GM18507 (cell line): ENCODE measurements at places on chromosomes 1 and 21.

- DNase-seq, result no peak
Observed at GRCh38 chr1:23588749-23589548, 29.6 kb upstream of the ID3 start.

DNA sequence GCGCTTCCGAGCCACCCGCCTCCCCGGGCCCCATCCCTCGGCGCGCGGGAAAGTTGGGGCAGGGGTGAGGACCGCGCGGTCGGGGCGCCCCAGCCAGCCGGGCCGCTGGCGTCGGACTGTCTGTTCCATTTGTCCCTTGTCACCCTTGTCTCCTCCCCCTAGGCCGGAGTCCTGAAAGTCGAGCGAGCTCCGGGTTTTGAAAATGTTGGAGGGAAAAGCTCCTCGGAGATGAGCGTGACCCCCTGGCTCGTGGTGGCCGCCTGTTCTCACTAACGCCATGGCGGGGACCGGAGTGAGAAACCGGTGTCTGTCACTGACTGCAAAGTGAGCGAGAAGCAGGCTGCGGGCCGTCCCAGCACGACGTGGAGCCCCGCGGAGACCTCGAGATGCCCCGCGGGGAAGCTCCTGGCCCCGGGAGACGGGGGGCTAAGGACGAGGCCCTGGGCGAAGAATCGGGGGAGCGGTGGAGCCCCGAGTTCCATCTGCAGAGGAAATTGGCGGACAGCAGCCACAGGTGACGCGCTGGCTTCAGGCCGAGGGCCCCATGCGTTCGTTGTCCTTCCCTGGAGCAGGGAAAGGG is 491 bp downstream of the PER3 start:
- DNase-seq, result no peak

DNA sequence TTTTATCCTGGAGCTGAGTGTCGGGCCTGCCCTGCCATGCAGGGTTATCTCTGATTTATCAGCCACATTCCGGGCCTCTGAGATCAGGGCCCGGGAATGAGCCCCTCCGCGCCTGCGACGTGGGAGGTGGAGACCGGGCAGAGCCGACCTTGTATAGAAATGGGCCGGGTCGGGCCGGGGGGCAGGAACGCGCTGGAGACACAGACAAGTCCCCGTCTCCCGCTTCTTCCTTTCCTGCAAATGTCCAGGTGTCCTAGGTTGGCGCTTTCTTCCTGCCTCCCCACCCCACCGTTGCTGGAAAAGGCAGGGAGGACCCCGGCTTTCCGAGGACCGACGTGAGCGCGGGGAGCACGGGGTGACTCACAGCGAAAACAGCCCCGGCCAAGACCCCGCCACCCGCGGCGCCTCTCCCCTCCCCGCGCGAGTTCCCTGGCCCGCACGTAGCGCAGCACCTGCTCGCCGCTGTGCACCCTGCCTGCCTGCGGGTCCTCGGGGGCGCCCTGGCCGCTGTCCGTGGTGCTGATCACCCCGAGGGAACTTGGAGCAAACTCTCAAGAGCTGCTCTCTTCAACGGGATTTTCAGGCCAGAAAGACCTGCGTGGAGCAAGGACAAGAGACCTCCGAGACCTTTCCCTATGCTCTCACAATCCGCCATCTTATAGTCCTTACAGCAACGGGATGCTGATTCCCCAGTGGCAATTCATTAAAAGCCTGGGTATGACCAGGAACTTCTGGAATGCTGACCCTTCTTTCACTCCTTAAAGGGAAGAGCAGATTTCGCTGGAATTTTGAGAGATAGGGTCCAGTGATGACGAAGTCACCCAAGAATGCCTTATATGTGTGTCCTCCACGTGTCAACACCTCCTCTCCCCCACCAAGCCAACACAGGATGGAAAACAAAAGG is 475 bp upstream of the NPPB start:
- DNase-seq, result peak; percentile 59

DNA sequence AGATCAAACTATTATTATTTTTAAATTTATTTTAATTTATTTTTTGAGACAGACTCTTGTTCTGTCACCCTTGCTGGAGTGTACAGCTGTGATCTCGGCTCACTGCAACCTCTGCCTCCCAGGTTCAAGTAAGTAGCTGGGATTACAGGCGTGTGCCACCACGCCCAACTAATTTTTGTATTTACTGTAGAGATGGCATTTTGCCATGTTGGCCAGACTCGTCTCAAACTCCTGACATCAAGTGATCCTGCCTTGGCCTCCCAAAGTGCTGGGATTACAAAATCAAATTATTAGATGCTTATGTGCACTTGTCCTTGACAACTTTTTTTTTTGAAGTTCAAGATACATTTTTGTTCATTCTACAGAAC is 15.4 kb downstream of the LIN9 start:
- no peak for DNase-seq

DNA sequence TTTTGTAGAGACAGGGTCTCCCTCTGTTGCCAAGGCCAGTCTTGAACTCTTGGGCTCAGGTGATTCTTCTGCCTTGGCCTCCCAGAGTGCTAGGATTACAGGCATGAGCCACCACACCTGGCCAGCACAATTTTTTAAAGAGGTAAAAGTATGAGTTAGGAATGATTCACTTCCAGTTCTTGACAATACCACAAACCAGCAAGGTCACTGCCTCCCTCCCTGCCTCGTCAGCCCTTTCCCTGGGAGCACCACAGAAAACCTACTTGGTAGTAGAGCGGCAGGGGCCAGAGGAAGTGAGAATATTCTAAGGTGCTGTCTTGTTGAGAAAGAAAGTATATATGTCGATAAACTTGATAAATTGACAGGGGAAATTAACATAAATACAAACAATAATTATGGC is 10.8 kb upstream of the CDA start:
- no peak for DNase-seq

DNA sequence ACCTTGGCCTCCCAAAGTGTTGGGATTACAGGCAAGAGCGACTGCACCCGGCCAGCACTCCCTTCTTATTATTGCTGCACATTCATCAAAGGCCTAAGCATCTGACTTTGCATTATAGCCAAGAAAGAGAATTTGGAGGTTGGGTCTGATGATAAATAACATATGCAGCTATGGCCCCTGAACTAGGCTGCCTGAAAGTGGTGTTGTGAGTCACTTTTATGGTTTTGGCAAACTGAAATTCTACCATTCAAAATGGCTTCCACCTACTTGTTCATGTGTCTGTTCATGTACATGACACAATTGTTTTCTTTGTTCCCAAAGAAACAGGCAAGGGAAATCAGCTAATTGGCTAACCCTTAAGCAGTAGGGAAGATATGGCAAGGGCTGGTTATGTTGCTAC is 25.0 kb upstream of the UAP1 start:
- no peak for DNase-seq

DNA sequence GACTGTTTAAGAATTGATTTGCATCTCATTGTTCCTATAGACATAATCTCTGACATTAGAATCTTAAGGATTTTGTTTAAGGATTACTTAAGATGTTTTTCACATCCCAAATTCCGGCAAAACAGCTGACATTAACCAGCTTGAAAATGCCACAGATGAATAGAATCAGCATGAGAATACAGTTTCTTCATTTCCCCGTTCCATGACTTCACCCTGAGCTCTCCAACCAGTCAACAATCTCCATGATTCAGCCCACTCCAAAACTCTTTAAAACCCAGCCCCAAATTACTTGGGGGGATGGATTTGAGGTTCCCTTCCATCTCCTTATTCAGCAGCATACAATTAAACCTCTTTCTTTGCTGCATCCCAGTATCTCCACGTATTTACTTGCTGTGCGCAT is 201.0 kb downstream of the LYPLAL1 start:
- no peak for DNase-seq

DNA sequence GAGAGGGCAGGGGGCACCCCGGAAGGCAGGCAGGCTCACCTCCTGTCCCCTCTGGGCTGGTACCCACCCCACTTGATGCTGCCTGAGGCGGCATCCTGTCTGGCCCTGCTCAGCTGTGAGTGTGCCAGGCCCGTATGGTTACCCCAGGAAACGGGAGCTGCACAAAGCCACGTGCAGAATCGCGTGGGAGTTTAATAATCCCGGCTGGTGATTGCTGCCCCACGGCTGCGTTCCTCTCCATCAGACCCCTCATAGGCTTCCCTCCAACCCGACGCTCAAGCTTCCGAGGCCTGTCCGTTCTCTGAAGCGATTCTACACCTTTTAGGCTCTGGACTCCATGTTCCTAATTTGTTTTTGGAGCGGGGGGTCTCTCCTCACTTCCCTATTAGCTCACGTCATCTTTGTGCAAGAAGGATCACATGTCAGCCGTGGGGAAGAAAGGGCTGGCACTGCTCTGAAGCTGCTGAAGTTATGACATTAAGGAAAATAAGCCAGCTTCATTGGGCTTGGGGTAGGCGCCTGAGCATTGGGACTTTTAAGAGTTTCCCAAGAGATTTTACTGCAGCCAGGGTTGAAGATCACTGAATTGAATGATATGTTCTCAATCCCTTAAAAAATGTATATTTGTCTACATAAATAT is 1.1 kb upstream of the B3GALT5 start:
- no peak for DNase-seq

DNA sequence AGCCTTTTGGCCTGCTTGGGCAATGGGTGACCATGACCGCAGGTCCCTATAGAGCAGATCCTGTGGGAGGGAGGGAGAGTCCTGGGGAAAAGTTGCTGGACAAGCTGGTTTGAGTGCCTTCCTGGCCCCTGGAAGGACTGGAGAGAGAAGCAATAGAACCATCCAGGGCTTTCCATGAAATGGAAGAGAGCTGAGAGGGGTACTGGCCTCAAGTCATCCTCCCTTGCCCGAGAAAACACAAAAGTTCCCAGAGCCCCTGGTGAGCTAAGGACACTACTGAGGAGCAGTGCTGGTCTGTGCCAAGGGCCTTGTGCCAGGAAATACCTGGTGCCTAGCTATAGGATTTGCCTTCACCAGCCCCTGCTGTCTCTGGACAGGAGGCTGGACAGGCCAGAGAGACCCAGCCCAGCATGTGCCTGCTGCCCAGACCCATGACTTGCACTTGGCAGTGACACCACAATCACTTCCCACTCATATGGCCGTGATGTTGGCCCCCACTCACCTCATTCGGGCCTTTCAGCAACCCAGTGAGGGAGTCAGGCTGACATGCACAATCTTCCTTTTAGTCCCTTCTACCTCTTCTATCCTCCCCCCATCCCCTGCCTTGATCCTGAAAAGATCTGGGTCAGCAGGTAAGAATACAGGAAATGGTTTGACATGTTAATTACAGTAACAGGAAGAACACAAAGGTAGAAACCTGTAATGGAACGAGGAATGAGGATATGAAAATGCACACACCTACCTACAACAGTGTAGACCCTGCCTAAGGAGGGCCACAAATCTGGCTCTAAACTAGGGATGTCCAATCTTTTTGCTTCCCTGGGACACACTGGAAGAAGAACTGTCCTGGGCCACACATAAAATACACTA is 7.0 kb downstream of the SH3BP5L start:
- DNase-seq, result no peak

DNA sequence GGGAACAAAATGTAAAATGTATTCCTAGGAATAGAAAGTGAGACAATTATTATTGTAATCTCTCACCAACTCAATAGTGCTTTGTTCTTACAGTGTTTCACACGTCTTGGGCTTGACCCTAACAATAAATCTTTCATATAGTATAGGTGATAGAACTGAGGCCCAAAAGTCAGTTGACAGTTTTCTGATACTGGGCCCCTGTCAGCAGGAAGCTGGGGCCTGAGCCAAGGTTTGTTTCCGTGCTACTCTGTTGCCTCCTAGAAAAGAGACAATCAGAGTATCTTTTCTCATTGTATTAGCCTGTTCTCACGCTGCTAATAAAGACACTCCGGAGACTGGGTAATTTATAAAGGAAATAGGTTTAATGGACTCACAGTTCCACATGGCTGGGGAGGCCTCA is 5.0 kb downstream of the RRP1B start:
- no peak for DNase-seq

DNA sequence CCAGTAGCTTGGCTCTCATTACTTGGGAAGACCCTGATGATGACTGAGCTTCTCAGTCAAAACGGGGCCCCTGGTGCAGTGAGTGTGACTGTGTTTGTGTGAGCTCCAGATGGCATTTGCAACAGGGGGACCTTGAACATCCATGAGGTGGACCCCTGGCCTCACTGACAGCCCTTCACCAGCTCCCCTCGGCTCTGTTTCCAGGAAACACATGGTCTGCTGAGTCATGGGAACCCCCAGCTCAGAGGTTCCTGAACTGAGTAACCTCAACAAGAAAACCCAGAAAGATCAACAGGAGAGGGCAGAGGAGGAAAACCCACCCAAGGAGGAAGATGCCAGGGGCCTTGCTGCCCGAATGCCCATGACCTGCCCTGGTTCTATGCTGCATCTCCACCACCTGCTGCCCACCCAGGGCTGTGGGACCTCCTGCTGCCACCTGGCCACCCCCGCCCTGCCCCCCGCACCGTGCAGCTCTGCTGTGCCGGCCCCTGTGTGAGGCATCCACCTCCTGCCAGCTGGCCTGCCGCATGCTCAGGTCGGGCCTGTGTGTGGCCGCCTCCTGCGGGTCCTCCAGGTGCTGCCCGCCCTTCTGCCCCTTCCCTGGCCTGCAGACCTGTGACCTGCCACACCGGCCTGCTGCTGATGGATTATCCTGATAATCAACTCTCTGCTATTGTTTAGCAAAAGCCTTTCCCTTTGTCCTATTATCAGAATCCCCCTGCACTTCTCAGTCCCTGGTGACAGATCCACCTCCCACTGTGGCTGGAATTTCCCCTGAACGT is 4.2 kb upstream of the KRTAP12-1 start:
- no peak for DNase-seq

- DNase-seq, result no peak
Observed at GRCh38 chr1:60488847-60489246, 415.3 kb upstream of the C1orf87 start.
